Aortic smooth muscle cell (primary cell): ENCODE measurements at places on chromosomes 3 and 15. TPM values are rescaled to one million over a fixed set of nuclear protein-coding genes. Genes with fewer than 3 reads are reported as not detected.

The RPP25 gene
- 6.7 and 7.9 TPM in 2 replicates for total RNA-seq

The SLC6A1 gene
- total RNA-seq = under 0.01 TPM in 1 of 2 replicates, not detected in the other

The WNT5A gene
- total RNA-seq = 39.0 and 85.9 TPM in 2 replicates

The HYAL2 gene
- total RNA-seq = 64.2 and 104 TPM in 2 replicates
